ENCODE measurements at places on chromosomes 4 and X. TPM values are rescaled to one million over a fixed set of nuclear protein-coding genes. Genes with fewer than 3 reads are reported as not detected.

Gene OTUD5
- total RNA-seq, result 47.6 TPM

Gene RASL11B
- total RNA-seq, result 0.66 TPM

Gene FATE1
- not detected for total RNA-seq

Gene ASMT
- total RNA-seq, result not detected

Gene RHOXF2B
- total RNA-seq, result not detected

Gene TCEAL7
- total RNA-seq, result 43.7 TPM

Gene C1QTNF7
- 0.50 TPM for total RNA-seq

Gene PLAC1
- total RNA-seq, result 2.2 TPM
